ENCODE measurements at places on chromosomes 3 and 15.

DNA sequence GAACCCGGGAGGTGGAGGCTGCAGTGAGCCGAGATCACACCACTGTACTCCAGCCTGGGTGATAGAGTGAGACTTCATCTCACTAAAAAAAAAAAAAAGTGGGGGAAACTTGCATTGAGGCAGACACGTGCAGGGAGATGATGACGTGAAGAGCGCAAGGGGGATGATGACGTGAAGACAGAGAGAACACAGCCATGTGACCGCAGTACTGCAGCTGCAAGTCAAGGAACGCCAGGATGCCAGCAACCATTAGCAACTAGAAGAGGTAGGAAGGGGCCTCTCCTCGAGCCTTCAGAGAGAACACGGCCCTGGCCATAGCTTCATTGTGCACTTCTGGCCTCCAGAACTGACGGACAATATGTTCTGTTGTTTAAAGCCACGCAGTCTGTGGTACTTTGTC lies 28.3 kb downstream of the RFT1 start:
- no peak for DNase-seq

GRCh38 chr15:78408355-78408640 lies 29.7 kb upstream of the IREB2 start:
- no peak for DNase-seq

DNA sequence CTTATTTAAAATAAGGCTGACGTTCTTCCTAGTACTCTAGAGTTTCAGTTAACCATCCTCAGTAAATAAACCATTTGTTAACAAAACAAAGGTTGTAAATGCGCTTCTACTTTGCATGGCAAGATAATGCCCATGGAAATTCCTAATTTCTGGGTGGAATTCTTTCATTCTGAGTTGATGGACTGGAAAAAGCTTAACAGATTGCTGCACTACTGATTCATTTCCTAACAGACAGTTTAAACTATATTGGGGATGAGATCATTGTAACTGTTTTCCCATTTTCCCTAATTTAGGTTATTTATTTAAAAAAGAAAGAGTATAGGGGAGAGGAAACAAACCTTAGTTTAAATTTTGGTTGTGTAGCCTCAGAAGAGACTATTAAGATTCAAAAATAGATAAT lies 342.2 kb downstream of the NLGN1 start:
- no peak for DNase-seq

DNA sequence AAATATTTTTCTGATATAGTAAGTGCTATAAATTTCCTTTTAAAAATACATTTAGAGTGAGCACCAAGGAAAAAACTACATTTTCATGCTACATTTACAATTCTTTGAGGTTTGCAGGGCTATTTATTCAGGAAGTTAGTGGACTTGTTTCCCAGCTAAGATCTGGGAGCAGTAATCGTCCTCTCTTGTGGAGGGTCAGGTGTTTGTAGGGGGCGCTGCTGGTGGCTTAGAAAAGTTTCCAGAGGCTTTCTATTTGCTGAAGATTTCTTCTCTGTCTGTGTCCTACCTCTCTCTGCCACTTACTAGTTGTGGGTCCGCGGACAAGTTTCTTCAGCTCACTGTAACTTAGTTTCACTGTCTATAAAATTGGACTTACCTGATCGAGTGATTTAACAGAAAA lies 163.9 kb downstream of the PEX5L start:
- no peak for DNase-seq

GRCh38 chr3:97827741-97828471 lies 6.1 kb downstream of the CRYBG3 start:
- DNase-seq, result no peak

DNA sequence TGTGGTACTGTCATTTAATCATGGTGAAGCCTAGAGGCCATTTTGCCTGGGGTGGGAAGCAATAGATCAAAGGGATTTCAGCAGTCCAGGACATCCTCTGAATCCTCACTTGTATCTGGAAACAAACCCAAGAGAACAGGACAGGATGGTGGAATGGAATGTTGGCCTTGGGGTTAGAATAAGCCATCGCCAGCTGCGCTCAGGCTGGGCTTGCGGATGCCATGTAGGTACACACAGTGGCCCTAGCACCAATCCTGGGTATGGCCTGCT lies 76.5 kb upstream of the ALDH1A3 start:
- DNase-seq, result no peak

DNA sequence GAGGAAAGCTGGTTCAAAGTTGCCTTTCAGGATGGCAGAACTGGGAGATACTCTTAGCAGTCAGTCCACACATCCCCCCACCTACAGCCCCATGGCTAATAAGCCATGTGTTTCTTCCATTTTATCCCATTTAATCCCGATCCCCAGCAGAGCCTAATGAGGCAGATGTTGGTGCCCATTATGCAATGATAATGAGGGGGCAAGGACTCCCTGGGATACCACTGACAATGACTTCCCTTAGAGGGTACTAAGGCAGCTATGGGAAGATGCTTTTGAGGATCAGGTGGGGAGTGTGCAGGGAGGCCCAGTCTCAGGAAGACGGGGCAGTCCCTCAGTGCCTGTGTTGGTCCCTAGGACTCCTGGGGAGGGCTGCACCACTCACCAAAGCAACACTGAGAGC lies 43.8 kb upstream of the TBC1D21 start:
- DNase-seq, result no peak

GRCh38 chr3:133159498-133160475 lies 121.6 kb downstream of the TMEM108 start:
- no peak for DNase-seq

GRCh38 chr15:65778269-65778668 lies 13.8 kb downstream of the DENND4A start:
- DNase-seq, result no peak

- no peak for DNase-seq
Observed at GRCh38 chr15:74167891-74168331, 5.6 kb upstream of the ISLR start.

DNA sequence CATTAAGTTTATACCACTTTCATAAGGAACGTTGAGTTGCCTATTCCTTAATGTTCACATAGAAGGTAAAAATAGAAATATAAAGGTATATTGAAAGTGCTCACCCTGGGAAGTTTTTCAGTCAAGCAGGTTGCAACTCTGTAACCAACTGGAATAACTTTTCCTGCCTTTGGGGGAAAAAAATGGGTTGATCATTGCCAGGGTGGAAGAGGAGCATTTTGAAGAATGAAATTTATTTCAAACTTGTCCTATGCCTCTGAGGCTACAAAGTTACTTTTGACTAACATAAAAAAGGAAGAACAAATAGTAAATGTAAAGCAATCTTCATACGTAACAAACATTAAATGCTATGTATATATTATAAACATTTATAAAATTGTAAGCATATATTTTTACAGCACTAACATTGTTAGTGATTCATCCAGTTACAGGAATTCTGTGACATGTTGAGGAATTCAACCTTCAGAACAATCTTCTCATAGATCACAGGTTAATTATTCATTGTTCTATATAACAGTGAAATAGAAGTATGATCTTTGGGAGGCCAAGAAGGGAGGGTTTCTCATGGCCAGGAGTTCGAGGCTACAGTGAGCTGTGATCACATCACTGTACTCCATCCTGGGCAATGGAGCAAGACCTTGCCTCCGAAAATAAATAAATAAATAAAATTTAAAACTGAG lies 13.5 kb downstream of the EFHB start:
- DNase-seq, result no peak

DNA sequence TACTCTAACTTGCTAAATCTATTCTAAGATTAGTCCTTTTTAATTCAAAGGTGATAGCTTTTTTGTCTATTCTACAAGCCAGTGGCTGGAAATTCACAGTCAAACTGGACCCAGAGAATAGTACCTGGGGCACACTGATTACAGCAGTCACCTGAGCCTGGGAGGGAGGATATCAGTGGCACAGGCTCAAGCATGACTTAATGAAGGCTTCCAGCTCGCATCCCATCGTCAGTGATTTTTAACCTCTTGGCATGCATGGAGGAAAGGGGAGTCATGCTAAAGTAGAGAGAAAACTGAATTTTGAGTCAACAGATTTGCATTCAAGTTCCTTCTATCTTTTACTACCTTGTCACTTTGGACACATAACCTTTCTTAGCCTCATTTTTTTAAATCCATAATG lies 24.8 kb downstream of the GOLIM4 start:
- DNase-seq, result no peak

DNA sequence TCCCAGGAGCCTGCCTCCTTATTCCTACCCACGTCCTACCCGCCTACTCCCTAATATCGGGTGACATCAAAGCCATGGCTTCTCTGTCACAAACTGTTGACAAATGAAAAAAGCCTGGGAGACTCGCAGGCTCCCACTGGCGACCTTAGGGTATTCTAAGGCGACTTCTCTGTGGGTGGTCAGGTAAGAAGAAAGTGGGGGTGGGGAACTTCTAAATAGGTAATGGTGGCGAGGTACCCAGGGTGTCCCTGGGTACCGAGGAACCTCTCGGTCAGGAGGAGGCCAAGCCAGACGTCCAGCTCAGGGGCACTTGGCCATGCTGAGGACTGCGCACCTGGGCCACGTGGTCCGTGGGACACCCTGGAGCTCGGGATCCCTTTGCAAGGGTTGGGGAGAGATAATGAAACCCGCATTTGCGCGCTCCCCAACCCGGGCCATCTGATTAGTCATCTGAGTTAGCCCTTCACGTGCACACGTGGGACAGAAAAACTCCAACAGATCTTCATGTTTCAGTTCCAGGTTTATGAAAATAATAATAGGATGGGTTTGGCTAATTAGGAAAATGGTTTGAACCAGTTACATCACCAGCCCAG lies 78.2 kb downstream of the NR2F2 start:
- DNase-seq, result no peak

DNA sequence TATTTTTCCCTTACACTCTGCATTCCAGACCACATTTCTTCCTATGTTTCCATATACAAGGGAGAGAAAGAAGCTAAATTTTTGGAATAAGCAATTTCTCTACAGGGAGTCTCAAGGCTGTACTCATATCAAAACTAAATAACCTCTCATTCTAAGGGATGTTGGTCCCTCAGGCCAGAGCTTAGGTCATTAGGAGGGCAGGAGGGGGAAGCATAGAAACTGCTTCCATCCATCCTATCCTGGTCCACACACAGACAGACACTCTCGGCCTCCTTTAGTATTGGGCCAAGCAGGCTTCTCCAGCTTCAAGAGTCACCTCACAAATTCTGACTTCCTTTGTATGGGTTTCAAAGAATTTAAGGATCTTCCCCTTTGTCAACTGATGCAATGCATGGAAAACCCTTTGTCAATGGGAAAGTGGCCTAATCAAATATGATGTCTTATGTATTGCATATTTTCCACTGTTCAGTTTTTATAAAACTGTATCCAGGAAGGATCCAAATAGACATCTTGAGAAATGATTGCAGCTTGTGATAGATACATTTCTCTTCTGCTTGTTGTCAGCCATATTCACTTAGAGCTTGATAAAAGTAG lies 140.7 kb upstream of the RARB start:
- no peak for DNase-seq

GRCh38 chr3:120171134-120171873 lies 77.1 kb upstream of the GSK3B start:
- DNase-seq, result no peak

DNA sequence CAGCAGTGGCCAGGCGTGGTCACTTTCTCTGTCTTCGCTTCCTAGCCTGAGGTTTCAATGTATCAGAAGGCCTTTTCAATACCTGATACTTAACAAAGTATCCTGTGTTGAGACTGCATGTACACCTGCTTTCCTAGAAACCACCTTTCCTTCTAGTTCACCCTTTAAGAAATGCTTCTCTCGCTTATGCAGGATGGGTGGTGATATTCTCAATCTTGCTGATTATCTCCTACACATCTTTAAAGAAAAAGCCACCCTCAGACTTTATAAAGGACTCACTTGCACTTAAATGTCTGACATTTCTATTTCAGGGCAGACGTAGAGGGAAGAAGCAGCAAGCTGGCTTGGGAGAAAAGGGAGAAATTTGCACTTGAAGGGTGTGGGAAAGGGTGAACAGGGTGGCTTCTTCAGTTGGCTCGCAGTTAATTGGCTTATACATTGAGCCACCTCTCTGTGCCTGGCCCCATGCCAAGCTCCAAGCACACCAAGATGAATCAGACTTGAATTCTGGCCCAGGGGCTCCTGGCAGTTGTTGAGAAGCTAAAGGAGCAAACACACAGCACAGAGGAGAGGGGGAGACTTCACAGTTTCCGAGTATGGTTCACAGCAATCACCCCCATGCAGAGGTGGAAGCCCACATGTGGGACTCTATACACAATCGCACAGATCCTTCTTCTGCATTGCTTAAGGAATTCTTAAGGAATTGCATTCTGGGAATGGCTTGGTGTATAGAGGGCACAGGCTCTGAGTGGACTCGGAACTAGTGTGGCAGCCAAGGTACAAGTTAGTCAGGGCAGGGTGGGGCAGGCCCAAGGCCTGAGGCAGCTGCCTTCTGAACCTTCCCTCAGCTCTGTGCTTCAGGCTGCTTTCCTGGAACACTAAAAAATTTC lies 1.3 kb downstream of the ARL6IP5 start:
- DNase-seq, result peak; percentile 75

- DNase-seq, result no peak
Observed at GRCh38 chr3:107855710-107856109, 235.1 kb downstream of the CD47 start.

GRCh38 chr3:14169871-14170270 lies 8.5 kb downstream of the XPC start:
- DNase-seq, result no peak

- no peak for DNase-seq
Observed at GRCh38 chr3:94462931-94463330, 400.1 kb downstream of the NSUN3 start.

DNA sequence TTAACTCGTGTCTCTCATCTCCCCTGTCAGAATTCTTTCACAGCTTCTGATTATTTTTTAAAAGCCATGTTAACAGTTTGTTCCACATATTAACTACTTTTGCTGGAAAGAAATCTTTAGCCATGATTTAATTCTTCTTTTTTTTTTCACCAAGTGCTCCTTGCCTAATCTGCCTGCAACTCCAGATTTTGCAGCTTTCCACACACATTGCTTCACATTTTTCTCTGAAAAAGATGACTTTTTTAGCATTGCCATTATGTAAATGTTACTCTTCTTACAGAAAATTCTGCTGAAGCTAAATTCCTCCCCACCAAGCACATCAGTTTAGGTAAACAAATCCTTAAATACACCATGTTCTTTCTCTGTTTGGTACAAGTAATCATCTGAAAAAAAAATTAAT lies 23.4 kb upstream of the PPARG start:
- no peak for DNase-seq

- no peak for DNase-seq
Observed at GRCh38 chr3:4218456-4219226, 84.5 kb upstream of the SETMAR start.

GRCh38 chr15:52288051-52288942 lies 7.3 kb downstream of the MYO5C start:
- DNase-seq, result no peak

DNA sequence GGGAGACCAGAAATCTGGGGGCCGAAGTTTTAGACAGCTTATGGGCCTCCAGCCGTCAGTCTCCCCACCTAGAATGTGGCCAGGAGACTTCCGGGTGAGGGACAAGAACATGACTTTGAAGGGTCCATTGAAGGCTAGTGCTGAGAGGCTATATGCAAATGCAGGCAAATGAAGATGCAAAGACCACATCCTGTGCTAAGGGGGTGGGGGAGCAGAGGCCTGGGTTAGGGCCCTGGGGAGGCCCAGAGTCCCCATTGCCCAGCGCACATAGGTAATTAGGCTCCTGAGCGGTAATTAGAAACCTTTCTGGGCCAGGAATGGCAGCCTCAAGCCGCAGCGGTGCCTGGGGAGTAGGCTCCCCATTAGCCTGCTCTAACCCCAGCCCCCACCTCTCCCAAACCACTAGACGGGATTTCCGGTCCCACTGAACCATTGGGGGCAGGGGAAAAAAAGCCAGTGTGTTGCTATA lies 6.8 kb downstream of the CSK start:
- DNase-seq, result peak; percentile 47

- no peak for DNase-seq
Observed at GRCh38 chr3:127000119-127000518, 17.2 kb downstream of the PLXNA1 start.

Measured in activated naive CD4-positive, alpha-beta T cell treated with Interleukin-2 at 50 U/mL for 16 hours (primary cell).